ENCODE measurements at places on chromosomes 2 and 18.

GRCh38 chr18:79779021-79779699, 18.6 kb upstream of the KCNG2 start:
- no peak for DNase-seq

DNA sequence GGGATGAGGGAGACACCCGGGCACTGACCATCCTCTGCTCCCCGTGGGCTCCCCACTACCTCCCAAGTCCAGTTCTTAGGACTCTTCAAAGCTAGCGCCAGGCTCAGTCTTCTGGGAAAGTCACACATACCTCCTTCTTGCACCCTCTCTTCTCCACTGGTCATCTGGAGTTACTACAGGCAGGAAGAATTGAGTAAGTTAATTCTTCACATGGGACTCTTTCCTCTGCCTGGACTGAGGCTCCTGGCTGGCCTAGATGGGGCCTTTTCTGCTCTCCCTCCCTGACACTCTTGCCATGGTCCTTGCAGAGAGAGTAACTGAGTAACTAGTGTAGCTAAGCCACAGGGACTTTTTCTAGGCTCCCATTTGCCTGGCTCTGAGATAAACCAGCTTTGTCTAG, 96.5 kb upstream of the CELF4 start:
- DNase-seq: no peak

DNA sequence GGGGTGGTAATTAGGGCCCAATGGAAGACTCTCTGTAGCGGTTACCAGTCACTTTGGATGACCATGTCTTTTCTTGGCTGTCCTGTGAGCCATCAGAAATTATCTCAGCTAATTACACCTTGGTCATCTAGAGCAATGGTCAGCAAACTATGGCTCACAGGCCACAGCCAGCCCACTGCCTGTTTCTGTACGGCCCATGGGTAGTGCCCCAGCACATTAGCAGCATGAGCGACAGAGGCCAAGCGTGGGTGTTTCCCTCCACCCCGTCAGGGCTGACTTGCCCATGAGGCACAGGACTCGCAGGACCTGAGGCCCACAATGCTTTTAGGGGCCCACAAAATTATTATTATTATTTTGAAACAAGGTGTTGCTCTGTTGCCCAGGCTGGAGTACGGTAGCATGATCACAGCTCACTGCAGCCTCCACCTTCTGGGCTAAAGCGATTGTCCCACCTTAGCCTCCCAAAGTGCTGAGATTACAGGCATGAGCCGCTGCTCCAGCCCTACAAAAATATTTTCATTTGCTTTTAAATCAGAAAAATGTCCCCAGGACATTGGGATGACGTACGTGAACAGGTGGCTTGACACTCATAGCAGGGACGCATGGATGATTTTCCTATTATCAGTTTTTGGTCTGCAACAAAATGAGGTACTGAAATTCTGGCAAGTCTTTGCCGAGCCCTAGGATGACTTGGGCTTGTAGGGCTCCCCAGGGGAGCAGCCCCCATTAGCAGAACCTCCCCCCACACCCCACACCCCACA, 29.3 kb upstream of the CEP68 start:
- DNase-seq: peak; percentile 52

DNA sequence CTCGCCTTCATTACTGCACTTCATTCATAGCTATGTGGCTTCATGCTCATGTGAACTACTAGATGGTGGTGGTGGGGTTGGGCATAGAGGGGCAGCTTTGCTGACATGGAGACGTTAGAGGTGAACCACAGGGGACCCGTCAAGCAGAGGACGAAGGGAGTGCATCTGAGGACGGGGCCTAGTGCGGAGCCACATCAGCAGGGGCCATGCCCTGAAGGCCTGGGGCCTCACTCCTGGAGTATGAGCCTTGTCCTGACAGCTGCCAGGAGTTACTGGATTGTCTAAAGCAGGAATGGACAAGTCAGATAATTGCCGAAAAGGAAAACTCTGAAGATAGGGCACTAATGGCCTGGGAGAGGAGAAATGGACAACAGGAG, 36.4 kb downstream of the KCNF1 start:
- no peak for DNase-seq

GRCh38 chr2:45836740-45837139, 185.3 kb downstream of the PRKCE start:
- DNase-seq: peak; percentile 66

All from GM06990 (cell line).